ENCODE measurements at places on chromosomes 3 and 15.

DNA sequence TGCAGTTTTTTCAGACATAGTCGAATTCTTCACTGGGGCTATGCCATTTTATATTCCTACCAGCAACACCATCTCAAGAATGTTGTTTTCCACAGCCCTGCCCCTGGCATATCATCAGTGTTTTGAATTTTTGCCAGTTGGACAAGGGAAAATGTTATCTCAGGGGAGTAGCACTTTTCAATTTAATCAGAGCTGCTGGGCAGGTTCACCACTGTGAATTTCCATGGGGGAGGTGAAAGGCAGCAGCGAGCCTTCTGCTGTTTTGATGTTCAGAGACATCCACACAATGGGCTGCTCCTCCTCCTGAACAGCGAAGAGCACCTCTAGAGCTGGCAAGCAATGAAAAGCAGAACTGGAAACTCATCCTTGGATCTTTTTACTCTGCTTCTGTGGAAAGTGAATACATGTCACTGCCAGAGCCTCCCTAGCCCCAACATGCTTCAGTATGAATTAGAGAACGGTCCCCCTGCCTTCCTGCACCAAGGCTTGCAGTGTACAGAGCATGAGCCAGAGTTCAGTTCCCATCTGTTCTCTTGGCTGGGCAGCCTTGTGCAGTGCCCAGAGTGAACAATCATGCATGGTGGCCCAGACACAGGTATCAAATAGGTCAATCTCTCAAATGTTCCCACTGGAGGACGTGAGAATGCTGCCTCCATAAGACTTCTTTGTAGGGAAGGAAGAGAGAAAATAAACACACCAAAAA, 56.1 kb upstream of the RAD18 start:
- no peak for ATAC-seq

- peak; percentile 58 for ATAC-seq
These were observed 189.7 kb upstream of the IL12A start for GRCh38 chr3:159798951-159799350.

- ATAC-seq: no peak
These were observed 24.7 kb downstream of the KY start for GRCh38 chr3:134625885-134626741.

DNA sequence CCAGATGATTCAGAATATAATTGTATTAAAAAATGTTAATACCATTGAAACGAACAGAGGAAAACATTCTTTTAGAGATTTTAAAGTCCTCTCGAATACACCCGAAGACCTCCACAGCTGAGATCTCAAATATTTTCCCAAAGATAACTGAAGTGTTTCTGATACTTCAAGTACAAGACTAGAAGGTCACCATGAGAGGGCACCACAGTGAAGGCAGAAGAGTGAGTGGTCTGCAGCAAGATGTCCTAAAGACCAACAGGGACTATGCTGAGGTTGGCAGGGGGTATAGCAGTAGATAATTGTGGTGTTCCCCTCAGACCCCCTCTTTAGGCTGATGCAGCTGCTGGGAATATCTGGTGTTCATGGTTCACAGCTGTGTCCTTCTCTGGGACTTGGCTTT, 156.5 kb downstream of the PDCD6IP start:
- ATAC-seq: no peak

DNA sequence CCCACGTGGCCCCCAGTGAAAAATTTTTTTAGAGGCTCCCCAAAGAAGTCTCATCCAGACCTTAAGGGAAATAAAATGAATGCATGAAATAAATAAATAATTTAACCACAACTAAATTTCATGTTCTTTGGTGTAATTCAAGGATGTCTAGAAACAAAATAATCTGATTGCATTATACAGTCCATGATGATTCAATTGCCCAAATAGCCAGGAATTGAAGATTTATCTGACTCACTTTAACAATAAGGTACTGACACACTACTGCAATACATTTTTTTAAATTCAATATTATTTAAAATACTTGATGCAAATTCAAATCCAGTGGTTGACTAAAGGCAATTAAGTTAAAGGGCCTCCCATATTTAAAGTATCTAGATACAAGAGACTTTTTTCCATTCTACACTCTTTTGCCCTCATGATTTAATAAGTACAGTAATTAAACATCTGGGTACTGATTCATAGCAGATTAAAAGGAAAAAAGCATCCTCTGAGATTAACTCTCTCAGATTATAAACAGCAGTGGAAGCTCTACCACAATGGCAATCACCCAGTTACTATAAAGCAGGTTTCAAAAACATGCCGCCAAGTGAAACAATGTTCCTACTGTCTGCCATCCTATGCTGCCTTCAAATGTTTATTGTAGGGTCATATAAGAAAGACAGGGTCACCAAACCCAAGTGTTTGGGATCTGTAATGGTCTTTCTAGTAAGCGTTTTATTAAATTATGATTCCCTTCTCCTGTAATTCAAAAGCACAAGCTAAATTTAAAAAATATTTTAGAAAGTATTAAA, 9.9 kb downstream of the UQCC5 start:
- no peak for ATAC-seq

DNA sequence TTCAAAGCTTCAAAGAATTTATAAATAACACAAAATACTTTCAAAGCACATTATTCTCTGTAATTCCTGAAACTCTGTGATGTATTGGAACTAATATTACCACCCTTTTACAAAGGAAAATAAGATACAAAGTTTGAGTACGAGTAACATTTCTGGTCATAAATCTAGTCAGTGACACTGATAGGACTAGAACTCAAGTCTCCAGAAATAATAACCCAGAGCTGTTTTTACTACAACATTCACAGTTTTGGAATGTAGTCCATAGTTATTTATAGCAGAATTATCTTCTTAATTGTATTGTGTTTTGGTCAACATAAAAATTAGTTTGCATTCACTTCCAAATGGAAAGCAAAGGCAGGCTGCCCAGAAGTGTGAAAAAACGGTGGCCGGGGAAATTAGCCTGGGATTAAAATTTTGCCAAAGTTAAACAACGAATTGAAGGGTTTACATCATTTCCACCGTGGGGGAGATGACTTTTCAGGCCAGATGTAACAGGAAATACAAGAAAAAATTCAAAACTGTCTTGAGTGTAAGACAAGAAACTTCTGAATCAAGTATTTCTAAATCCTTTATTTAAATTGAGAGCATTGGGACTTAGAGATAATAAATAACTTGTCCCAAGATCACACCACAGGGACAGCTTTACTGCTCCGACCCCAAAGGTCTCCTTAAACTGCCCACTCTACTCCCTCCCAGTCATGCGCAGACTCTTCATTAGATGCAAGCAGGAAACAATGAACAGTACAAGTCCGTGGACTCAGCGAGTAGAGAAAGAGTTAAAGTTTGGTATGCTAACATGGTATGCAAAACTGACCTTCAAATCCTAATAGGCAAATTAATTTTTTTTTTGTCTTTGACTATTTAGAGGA, 74.3 kb upstream of the VGLL4 start:
- no peak for ATAC-seq

DNA sequence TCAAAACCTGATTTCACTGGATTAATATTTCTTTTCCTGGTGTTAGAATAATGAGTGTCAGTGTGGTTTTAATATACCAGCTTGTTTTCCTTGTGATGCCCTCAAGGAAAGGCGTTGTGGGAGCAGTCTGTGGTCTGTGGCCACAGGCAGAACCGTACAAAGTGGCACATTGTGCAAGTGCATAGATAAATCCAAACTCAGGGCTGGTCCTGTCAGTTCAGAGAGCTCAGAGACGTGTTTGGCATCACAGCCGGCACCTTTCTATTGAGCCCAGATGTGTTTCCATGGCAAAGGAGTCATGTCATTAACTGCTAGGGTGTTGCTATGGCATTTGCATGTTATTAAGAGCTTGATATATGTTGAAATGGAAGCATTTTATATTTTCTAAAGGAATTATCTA, 289.9 kb upstream of the RASGRP1 start:
- ATAC-seq: peak; percentile 65

GRCh38 chr15:64216730-64217428, 54.1 kb upstream of the PPIB start:
- no peak for ATAC-seq

DNA sequence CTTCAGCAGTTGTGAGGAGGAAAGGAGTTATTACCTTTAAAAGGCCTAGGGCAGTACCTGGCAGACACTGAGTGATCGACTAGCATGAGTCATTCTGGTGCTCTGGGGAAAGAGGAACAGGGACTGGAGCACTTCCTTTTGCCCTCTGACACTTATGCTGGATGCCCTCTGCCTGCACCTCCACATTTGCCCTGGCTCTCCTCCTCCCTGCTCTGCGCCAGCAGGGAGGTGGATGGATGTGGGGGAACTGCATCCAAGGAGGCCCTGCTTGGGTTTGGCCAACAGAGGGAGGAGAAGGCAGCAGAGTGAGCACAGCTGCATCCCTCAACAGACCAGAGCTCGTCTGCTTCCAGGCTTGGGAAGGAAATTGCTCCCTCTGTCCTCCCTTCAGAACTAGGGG, 75.0 kb downstream of the SEMA5B start:
- peak; percentile 81 for ATAC-seq

DNA sequence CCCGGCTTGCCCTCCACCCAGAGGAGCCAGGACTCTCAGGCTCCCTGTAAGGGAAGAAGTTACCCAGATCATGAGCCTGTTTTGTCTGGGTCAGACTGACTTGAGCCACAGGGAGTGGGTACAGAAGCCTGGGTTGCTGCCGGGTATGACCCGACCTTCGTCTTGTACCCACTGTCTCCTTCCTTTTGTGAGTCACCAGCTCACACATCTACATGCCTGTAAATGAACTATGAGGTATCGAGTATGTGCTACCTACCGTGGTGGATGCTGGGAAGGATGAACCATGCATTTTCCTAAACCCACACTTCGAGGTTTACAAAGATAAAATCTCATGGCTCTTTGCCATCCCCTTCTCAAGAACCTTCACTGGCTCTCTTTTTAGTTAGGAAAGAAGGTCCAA, 56.9 kb downstream of the CACNA1D start:
- ATAC-seq: no peak

- ATAC-seq: no peak
These were observed 27.5 kb upstream of the ZCWPW2 start for GRCh38 chr3:28320981-28321380.

DNA sequence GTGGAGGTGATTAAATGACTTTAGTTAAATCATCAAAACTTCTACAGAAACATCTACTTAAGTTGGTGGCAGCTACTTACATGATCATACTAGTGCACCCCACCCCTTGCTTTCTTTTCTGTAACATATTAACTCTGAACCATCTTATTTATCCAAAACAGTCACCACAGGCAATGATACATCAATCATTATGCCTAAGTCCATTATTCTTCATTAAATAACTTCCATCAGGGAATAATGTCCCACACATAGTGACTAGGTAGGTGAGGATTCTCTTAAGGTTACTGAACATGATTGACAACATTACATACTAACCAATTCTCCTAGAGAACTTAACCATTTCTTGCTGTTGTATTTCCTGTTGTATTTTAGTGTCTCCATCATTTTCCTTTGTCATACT, 210.2 kb downstream of the NR1D2 start:
- ATAC-seq: no peak

DNA sequence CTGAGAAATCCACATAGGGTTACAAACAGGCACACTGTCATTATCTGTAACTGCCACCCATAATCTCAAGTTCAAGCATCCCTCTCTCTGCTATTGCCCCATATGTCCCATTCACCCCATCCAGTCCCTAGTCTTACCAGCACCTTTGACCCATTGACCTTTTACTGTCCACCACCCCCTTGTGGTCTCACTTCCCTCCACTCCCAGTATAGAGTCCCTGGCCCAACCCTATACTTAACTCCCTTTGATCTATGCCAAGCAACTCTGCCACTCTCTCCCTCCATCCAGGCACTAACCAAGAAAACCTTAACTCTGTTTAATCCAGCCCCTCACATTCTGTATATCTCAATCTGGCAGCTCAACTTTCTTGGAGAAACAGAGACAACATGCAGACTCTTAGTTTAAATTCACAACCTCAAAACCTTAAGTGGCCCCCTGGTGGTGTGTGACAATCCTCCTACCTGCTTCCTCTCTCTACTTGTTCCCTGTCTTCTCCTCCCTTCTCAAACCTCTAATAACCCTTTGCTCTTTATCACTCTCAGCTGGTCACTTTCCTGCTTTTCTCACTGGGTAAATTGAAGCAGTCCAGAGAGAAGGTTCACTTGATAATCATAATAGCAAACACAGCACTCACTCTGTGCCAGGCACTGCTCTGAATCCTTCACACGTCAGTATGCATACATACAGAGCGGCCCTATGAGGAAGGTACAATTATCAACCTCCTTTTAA, 162.7 kb downstream of the STT3B start:
- no peak for ATAC-seq

DNA sequence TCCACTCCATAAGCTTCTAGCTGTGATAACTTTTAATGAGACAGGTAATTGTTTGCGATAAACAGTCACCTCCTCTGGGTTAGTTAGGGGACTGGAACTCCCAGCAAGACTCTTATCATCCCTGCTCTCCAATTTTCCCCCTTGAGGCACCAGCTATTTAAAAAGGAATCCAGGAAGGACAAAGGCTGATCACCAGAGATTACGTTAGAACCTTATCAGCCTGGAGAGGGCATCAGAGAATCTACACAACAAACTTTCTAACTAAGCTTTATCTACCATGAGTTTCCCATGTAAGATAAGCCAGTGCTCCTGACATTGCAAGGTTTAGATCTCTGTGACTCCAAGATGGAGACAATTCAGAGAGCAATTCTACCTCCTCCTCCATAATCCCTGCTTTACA, 31.3 kb downstream of the GPR176 start:
- ATAC-seq: no peak

- ATAC-seq: no peak
These were observed 52.5 kb upstream of the ATP2B2 start for GRCh38 chr3:10557781-10558373.

DNA sequence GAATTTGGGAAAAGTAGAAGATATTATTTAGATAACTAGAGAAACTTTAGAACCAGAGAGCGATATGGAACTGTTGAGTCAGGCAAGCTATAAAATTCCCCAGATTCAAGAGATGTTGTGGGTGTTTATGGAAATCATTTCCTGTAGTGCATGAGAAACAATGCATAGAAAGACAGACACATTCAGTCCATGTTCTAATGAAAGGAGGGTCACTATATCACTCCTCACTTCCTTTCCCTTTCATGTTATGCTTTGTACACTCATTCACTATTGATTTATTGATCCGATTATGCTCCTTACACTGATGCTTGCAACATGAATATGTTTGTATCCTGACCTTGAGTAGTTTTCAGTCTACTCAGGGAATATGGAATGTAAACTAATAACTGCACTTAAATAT, 1459.9 kb upstream of the ALCAM start:
- no peak for ATAC-seq

- no peak for ATAC-seq
These were observed 232.6 kb downstream of the OPA1 start for GRCh38 chr3:193825617-193826016.

- no peak for ATAC-seq
These were observed 128.6 kb downstream of the PTPRG start for GRCh38 chr3:61690016-61690415.

- ATAC-seq: peak; percentile 6
These were observed 53.8 kb downstream of the IQSEC1 start for GRCh38 chr3:13019243-13020095.

GRCh38 chr3:111769992-111770352, 89.1 kb upstream of the PHLDB2 start:
- ATAC-seq: no peak

- no peak for ATAC-seq
These were observed 13.0 kb downstream of the PHLDB2 start for GRCh38 chr3:111871809-111872623.
